ENCODE measurements at places on chromosomes 5 and 9.
A peak's percentile ranks its signal among the peaks of the same experiment; 100 is the strongest.

DNA sequence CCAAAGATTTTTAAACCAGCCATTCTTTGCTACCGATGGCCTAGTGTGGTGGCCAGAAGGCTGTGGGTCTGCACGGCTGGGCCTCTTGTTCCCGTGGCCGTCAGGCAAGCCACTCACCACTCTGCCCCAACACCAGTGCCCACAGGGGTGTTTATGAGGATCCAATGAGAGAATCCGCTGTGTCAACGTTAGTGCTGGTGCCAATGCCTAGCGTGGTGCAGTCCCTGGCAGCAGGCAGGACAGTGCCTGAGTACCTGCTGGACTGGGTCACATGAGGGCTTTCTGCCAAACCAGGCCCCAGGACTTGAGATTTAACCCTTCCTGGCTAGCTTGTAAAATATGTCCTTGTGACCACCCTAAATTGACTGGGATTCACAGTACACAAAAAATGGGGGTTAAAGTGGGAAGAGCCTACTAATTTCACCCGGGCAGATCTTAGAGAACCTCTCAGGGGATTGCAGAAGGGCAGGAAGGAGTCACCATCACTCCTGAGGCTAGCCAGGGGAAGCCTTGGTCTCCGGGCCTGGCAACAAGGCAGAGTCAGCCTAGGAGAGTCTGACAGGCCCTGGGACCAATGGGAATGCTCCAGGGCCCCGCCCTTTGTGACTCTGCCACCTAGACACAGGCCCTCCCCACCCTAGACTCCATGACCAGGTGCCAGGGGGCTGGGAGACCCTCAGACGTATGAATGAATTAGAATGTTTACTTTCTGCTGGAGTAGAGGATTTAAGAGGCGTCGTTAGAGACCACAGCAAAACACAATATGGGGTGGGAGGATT, 63.2 kb upstream of the FSTL4 start:
- no peak for DNase-seq

DNA sequence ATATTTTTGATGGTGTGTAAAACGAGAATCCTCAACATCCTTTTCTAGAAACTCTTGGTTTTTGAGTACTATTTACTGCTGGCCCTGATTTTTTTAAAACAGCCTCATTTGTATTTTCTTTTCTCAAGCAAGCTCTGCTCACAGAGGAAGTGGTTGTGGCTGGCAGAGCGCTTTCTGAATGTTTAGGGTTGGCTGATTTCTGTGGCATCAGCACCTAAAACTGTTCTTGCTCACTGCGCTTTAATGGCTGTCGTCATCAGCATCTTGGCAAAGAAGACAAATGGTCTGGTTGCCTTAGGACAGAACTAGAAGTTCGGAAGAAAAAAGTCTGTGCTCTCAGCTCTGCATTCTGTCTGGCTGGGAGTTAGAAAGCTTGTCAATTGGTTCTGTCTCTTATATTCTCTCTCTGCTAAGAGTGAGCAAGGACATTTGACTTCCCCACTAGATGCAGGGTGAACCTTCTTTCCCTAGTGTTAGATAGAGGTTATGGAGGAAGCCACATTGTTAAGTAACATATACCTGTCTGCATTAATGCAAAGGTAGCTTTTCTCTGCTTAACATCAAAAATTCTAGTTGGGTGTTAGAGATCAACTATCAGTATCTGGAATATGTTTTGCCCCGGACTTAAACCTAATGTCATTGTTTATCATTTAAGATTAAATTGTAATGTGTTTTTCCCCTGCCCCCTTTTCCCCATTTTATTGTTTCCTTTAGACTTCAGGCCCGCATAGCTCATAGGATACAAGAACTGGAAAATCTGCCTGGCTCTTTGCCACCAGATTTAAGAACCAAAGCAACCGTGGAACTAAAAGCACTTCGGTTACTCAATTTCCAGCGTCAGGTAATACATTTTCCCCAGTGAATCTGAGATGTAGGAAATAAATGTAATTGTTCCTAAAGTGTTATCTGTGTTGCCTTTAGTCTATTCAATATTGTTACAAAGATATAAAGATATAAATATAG, 39.0 kb downstream of the SMARCA2 start:
- peak; percentile 18 for DNase-seq

DNA sequence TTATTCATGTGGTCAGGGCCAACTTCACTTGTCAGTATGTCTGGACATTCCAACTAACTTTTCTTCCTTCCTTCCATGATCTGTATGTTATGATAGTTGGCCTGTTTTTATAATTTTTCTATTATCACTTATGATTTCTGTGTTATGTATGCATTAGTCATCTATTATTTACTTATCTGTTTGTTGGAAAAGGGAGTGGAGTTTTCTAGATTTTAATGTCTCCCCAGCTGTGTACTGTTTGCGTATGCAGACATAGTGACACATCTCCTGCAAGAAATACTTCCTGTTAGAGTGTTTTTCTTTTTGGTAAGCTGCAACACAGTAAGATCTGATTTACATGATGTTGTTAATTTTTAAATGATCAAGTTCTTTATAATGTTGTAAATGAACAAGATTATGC, 8.7 kb upstream of the INSYN2B start:
- no peak for DNase-seq

GRCh38 chr5:109256486-109256885, 153.3 kb downstream of the PJA2 start:
- DNase-seq: no peak

- no peak for DNase-seq
These were observed 292.3 kb downstream of the SMARCA2 start for GRCh38 chr9:2307480-2307879.

GRCh38 chr5:78760366-78760765, 111.8 kb upstream of the LHFPL2 start:
- no peak for DNase-seq

DNA sequence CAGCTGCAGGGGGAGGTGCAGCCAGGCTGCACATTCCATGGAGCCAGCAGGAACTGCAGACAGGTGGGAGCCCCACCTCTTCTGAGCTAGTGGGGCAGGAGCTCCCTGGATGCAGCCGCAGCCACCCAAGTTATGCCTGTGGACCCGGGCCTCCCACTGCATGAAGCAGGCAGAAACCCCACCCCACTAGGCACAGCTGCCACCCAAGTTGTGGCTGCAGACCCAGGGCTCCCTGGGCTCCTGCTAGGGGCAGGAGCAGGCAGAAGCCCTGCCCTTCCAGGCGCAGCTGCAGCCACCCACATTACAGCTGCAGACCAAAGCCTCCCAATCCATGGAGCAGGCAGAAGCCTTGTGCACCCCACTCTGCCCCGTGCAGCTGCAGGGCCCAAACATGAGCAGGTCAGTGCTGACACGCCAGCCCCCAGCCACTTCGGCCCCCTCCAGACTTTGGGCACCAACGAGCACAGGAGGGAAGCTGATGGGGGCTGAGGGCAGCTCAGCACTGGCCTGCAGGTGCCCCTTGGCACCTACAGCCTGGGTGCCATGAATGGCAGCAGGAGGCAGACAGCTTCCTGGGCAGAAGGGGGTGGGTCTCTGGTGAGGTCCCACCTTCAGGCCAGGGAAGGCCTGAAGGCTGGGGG, 106.9 kb downstream of the C9orf50 start:
- no peak for DNase-seq

DNA sequence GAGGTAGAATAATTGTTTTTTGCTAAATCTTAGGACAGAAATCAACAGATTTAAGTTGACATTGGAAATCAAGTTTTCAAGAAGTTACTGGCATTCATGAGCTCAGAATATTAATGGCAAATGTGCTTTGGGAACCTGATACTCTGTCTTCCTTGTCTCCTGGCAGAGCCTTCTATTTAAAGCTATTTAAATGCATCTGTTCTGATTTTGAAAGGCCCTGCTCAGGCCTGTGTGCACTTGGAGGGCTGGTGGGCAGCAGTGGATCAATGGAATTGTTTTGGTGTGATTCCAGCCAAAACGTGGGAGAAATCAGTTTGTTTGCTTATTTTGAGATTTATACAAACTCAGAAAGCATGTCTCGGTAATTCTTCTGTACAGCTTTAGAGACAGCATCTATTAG, 38.5 kb downstream of the FBXL7 start:
- DNase-seq: no peak

- DNase-seq: no peak
These were observed 1.9 kb upstream of the DAB2 start for GRCh38 chr5:39426746-39427105.

GRCh38 chr5:150764530-150764929, 5.7 kb upstream of the DCTN4 start:
- no peak for DNase-seq

DNA sequence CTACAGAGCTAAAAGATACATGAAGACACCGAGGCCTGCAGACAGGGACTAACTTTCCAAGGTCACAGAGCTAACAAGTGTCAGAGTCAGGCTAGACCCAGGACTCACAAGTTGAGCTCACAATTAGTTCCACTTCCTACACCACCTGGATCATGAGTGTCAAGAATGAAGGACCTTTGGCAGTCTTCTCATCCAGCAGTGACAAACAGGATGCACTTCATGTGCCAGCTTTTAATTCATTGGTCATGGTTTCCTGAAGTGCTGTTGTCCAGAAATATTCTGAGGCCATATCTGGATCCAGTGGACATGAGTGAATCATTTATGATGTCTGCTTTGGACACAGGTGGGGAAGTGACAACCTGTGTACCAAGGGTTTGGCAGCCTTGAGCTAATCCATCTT, 77.4 kb downstream of the KCNIP1 start:
- DNase-seq: no peak

- no peak for DNase-seq
These were observed 416.5 kb upstream of the TLE4 start for GRCh38 chr9:79155308-79155707.

- DNase-seq: no peak
These were observed 198.9 kb upstream of the WWC1 start for GRCh38 chr5:168092209-168093185.

DNA sequence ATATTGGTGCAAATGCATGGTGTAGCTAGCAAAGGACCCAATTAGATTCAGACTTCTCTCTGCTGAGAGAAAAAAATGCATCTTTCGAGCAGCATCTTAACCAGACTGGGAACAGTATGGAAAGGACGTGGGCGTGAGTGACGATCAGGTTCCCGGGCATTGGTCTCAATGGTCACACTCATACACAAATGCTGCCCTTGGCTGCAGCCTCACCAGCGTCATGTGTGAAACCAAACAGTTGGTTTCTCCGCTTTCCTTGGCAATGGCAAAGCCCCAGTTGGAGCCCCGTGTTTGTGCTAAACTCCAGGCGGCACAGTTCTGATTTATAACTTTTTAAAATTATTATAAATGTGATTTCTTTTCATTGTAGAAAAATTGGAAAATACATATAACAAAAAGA, 237.8 kb downstream of the SEC61B start:
- no peak for DNase-seq

Data from stimulated activated CD8-positive, alpha-beta memory T cell treated with anti-CD3 and anti-CD28 coated beads, Interleukin-4, amount 100 ng/mL, for 4 hours (primary cell).